NCI-H2081 (cell line): ENCODE measurements at places on chromosomes 5 and 9.
A peak's percentile ranks its signal among the peaks of the same experiment; 100 is the strongest.

- no peak for DNase-seq
These were observed 37.4 kb downstream of the UBQLN1 start for GRCh38 chr9:83670381-83670780.

GRCh38 chr9:131709771-131710431, 30.0 kb downstream of the RAPGEF1 start:
- no peak for DNase-seq

- DNase-seq = no peak
These were observed 141.6 kb upstream of the IL12B start for GRCh38 chr5:159471904-159472303.

- peak; percentile 31 for DNase-seq
These were observed at the start of gene GABBR2 for GRCh38 chr9:98708933-98709911. TSS of gene GABBR2 (minus strand) at chr9:98708935. CDS start at chr9:98708737, 198 bp downstream.

DNA sequence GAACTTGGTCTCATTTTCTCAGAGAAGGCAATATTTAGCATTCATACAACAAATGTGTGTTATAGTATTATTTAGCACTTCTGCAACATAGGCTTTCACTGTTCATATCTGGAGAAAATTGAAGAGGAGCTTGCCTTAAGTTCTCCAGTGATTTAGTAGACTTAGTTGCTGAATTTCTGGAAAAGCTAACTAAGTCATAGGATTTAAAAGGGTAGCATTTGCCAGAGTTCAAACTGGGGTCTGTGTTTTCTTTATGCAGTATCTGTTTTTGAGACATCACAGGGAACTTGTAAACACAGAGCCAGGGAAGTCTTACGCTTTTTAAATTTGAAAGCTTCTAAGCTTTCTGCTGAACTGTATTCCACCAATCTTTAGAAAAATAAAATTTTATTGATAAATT, 8.7 kb upstream of the PCSK5 start:
- no peak for DNase-seq

DNA sequence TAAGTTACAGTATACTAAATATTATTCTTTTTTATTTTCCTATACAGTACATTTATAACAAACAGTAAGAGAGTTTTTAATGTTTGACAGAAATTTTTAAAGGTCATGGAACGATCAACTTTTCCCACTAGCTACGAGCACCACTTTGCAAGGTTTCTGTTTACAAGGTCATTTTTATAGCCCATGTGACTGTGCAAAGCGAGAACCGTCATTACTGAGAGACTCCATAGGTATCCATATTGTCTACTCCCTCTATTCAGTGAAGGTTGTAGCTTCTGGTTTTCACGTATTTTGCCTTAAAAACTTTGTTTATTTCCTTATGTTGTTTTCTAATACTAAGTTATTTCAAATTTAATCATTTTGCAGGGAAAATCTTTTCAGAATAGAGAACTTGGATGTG, 186.3 kb upstream of the RGMB start:
- no peak for DNase-seq
